GM12878 (cell line): ENCODE measurements at places on chromosomes 11 and 22. TPM values are rescaled to one million over a fixed set of nuclear protein-coding genes. Genes with fewer than 3 reads are reported as not detected.

The PHF21B gene
- 0.08 TPM in 1 of 2 replicates, not detected in the other for total RNA-seq

The TSSK2 gene
- total RNA-seq: not detected in 2 replicates

DNA sequence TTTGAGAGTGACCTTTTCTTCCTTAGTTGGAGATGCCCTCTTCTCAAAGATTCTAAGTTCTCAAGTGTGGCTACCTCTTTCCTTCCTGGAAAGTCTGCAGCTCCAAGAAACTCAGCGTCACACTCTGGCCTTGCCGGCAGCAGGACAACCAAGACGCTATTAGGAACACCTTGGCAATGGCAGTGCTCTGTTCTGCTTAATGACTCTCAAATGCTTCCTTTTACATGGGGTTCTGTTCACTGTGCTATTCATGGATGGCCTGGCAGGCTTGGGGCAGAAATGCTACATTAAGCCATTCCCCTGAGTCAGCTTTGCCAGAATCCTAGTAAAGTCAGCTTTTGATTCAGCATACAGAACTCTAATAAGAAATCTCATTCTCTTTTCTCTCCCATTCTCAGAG, 25.9 kb downstream of the LARGE2 start:
- no peaks in the 10 kb centered on the region for H3K4me1 ChIP-seq
- H3K36me3 ChIP-seq: peaks cover 23% of the 10 kb centered on the region
- no peak for DNase-seq

GRCh38 chr22:20196094-20196842, 45.4 kb upstream of the CCDC188 start:
- H3K27me3 ChIP-seq: peaks cover 2% of the 10 kb centered on the region
- H3K4me3 ChIP-seq: no peak overlapping the region

The GAS2 gene
- total RNA-seq: 23.8 and 29.2 TPM in 2 replicates
